Sigmoid colon (tissue), 7 donors: ENCODE measurements at places on chromosomes 12 and 14. TPM values are rescaled to one million over a fixed set of nuclear protein-coding genes. Genes with fewer than 3 reads are reported as not detected.

- no peaks in the 10 kb centered on the region for H3K36me3 ChIP-seq
- no peak overlapping the region for H3K4me3 ChIP-seq
- H3K4me1 ChIP-seq, result no peaks in the 10 kb centered on the region
- no peak for DNase-seq
- no peaks in the 10 kb centered on the region for H3K27me3 ChIP-seq
- H3K27ac ChIP-seq, result no peak overlapping the region
These were observed 25.2 kb downstream of the NGB start for GRCh38 chr14:77245820-77246219.

GRIN2B gene
- total RNA-seq, result under 0.01 TPM

TAS2R46 gene
- 3.8 TPM for total RNA-seq

DNA sequence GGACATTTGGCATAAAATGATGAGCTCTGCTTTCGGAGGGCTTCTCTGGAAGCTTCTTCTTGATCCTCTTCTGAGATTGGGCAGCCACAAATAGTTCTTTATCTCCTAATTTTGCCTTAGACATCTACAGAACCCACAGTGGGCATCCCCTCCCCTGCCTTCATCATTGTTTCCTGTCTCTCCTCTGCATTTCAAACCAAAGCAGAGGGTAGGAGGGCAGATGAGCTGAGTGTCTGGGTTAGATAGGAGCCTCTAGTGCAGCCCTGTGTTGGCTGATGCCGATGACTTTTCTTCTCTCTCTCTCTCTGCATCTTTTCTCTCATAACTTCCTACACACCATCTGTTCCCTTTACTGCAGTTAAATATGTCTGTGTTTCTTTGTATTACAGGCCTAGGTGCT is 8.5 kb upstream of the IL26 start:
- no peak for DNase-seq
- H3K4me1 ChIP-seq, result peaks cover 15% of the 10 kb centered on the region
- no peak overlapping the region for H3K27ac ChIP-seq
- H3K4me3 ChIP-seq, result no peak overlapping the region

DNA sequence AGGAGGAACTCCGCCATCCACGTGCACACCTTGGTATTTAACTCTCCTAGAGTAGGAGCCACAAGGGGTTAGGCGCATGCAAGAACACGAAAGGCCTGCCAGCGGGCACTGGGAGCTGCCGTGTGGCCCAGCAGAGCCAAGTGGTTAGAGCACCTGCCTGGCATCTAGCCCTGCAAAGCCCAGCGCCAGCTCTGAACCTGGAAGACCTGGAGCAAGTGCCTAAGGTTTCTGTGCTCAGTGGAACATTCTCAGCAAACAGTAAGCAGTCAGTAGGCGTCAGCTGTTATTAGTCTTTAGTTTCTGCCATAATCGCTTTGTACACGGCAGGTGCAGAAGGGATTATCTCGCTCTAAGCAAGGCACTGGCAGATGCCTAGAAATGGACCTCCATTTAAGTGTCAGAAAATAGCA is 55.4 kb downstream of the SETD3 start:
- DNase-seq, result no peak
- H3K27me3 ChIP-seq, result no peaks in the 10 kb centered on the region
- no peak overlapping the region for H3K27ac ChIP-seq

RBM19 gene
- total RNA-seq, result 22.2 TPM

DNA sequence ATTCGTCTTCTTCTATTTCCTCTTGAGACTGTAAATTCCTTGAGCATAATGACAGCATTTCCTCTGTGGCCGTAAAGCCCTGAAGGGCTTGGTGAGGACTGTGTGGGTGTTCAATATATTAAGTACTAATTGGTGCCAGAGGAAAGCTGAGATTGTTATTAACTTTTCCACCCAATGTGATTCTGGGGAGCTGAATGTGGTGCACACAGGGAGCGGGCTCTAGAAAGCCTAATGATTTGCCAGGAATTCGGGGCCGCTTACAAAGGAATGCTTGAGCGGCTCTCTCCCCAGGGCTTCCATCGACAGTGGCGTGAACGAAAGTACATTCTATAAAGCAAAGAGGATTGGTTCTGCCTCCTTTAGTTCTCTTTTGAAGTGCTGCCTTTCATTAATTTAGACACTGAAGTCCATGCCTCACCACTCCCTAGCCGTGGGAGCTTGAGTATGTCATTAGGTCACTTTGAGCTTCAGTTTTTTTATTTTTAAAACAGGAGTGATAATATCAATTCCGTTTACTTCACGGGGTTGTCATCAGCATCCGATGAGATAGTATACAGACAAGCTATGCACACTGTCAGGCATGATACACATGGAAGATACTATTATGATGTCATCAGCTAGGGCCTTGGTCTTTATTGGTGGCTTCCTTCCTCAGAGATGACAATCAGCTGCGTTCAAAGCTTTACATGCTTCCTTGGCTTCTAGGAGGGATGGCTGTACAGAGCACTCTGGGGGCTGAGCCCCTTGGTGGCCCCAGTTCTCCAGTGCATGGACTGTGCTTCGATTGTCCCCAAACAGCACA is 11.0 kb upstream of the GSG1 start:
- H3K27me3 ChIP-seq, result no peaks in the 10 kb centered on the region
- no peaks in the 10 kb centered on the region for H3K36me3 ChIP-seq
- no peaks in the 10 kb centered on the region for H3K4me1 ChIP-seq

DNA sequence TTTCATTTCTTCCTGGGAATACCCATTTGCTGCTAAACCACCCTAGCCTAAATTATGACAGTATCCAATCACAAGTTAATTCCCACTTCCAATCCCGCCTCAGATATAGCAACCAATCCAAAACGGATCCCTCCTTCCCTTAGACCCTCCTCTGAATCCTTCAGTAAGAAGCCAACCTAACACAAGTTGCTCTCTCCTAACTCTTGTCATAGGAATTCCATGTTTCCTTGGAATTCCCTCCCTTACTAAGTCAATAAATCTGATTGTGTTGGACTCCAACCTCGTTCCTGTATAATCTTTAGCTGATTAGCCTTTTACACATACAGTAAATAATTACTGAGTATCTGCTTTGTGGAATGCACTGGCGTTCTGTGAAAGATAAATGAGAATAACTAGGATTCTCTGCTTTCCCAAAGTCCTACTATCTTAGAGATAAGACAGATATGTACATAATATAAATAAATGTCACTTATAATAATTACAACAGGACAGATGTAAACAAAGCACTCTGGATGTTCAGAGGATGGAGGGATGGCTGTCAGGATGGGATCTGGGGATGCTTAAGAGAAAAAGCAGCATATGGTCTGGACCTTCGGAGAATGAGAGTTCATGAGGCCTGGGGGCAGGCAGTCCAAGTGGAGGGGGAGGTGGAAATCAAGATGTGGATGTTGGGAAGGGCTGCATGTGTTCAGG is 185.8 kb upstream of the SOX5 start:
- H3K36me3 ChIP-seq, result no peaks in the 10 kb centered on the region
- H3K4me1 ChIP-seq, result no peaks in the 10 kb centered on the region
- no peak for DNase-seq
- no peak overlapping the region for H3K27ac ChIP-seq
- no peak overlapping the region for H3K4me3 ChIP-seq
- no peaks in the 10 kb centered on the region for H3K27me3 ChIP-seq

GRCh38 chr12:124713041-124713435 is 145.6 kb upstream of the NCOR2 start:
- H3K27ac ChIP-seq, result peak overlapping the region; percentile 85
- peak; percentile 88 for DNase-seq
- no peaks in the 10 kb centered on the region for H3K27me3 ChIP-seq
- no peaks in the 10 kb centered on the region for H3K36me3 ChIP-seq
- no peak overlapping the region for H3K4me3 ChIP-seq
- peaks cover 27% of the 10 kb centered on the region for H3K4me1 ChIP-seq

- H3K27me3 ChIP-seq, result no peaks in the 10 kb centered on the region
- no peak for DNase-seq
- H3K4me3 ChIP-seq, result no peak overlapping the region
- no peaks in the 10 kb centered on the region for H3K36me3 ChIP-seq
- H3K4me1 ChIP-seq, result no peaks in the 10 kb centered on the region
- H3K27ac ChIP-seq, result peak overlapping the region; percentile 27
These were observed 8.9 kb upstream of the C14orf132 start for GRCh38 chr14:96030108-96030760.

TSPAN11 gene
- 11.1 TPM for total RNA-seq

DNA sequence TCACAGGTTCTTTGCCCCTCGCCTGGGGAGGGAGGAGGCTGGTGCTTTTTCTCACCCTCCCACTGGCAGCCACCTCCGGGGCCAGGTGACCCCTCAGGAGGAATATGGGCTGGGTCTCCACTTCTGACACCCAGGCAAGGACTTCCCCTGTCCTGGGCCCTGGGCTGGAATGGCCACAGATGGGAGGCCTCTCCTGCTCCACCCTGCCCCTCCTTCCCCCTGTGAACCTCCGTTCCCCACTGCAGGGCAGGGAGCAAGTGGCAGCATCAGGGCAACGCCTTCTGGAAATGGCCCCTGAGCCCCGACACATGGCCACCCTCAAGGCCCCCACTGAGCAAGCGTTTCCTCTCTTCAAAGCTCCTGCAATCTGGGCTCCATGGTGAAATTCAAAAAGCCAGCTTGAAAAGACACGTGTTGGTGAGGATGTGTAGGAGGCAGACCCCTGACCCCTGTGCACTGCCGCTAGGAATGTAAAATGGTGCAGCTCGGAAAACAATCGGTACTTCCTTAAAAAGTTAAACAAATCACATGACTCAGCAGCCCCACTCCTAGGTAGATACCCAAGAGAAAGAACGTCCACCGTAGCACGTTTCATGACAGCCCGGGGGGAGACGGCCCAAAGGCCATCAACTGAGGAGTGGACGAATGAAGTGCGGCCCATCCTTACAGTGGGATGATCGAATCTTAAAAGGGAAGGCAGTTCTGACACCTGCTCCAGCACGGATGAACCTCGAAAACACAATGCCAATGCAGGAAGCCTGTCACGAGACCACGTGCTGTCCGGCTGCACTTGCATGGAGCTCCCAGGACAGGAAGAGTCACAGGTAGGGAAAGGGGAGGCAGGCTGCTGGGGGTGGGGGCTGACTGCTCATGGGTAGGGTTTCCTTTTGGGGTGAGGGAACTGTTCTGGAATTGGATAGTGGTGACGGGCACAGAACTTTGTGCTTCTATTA is 11.5 kb downstream of the XRCC3 start:
- H3K27me3 ChIP-seq, result no peaks in the 10 kb centered on the region
- no peak overlapping the region for H3K4me3 ChIP-seq
- H3K27ac ChIP-seq, result no peak overlapping the region
- peaks cover 11% of the 10 kb centered on the region for H3K4me1 ChIP-seq
- peaks cover 2% of the 10 kb centered on the region for H3K36me3 ChIP-seq
- no peak for DNase-seq

DNA sequence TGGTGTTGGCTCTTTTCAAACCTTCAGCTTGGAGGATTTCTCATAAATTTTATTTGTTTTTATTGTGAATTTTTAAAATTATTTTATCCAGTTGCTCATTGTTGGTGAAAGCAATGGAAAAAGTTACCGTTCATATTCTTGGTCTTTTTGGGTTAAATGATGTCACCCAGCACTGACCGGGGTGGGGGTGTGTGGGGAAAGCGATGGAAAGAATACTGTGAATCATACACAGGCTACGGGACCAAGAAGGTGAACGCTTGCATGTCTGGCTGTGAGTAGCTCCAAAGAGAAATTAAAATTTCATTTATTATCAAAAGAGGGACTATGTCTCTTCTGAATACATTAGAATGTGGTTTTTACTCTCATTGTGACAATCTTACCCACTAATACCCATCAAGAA is 430.1 kb downstream of the AEBP2 start:
- peaks cover 6% of the 10 kb centered on the region for H3K4me1 ChIP-seq
- no peak overlapping the region for H3K27ac ChIP-seq
- no peak overlapping the region for H3K4me3 ChIP-seq
- no peak for DNase-seq
- no peaks in the 10 kb centered on the region for H3K27me3 ChIP-seq
- H3K36me3 ChIP-seq, result no peaks in the 10 kb centered on the region

GRCh38 chr14:102606296-102606695 is 13.8 kb downstream of the RCOR1 start:
- H3K27ac ChIP-seq, result no peak overlapping the region
- DNase-seq, result no peak
- H3K27me3 ChIP-seq, result no peaks in the 10 kb centered on the region
- H3K36me3 ChIP-seq, result no peaks in the 10 kb centered on the region
- H3K4me1 ChIP-seq, result peaks cover 49% of the 10 kb centered on the region

TTC9 gene
- 0.81 TPM for total RNA-seq

LRRC10 gene
- total RNA-seq, result not detected

- no peaks in the 10 kb centered on the region for H3K27me3 ChIP-seq
- H3K27ac ChIP-seq, result peak overlapping the region; percentile 58
- peaks cover 23% of the 10 kb centered on the region for H3K4me1 ChIP-seq
- peaks cover 68% of the 10 kb centered on the region for H3K36me3 ChIP-seq
These were observed 25.6 kb downstream of the ALDH2 start for GRCh38 chr12:111792155-111792855.

SLC8A3 gene
- 0.36 TPM for total RNA-seq

SLC25A21 gene
- total RNA-seq, result 1.2 TPM

KLRB1 gene
- 1.5 TPM for total RNA-seq

CCDC177 gene
- not detected for total RNA-seq

DNA sequence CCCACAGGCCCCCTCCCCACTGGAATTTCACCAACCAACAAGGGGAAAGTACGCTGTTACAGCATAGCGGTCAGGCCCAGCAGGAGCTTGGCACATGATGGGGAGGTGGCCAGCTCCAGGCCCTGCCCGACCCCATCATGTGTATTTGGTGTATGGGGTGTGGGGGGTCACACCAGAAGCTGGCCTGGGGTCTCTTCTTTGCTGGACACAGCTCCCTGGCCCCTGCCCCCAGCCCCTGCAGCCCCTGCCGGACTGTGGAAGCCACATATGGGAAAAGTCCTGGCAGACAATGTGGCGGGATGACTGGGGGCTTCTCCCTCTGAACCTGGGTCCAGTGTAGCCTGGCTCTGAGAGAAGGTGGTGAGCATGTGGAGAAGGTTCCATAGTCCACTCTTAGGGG is 12.4 kb downstream of the NGB start:
- no peak overlapping the region for H3K27ac ChIP-seq
- no peaks in the 10 kb centered on the region for H3K36me3 ChIP-seq
- DNase-seq, result no peak
- H3K4me3 ChIP-seq, result no peak overlapping the region
- no peaks in the 10 kb centered on the region for H3K4me1 ChIP-seq

DNA sequence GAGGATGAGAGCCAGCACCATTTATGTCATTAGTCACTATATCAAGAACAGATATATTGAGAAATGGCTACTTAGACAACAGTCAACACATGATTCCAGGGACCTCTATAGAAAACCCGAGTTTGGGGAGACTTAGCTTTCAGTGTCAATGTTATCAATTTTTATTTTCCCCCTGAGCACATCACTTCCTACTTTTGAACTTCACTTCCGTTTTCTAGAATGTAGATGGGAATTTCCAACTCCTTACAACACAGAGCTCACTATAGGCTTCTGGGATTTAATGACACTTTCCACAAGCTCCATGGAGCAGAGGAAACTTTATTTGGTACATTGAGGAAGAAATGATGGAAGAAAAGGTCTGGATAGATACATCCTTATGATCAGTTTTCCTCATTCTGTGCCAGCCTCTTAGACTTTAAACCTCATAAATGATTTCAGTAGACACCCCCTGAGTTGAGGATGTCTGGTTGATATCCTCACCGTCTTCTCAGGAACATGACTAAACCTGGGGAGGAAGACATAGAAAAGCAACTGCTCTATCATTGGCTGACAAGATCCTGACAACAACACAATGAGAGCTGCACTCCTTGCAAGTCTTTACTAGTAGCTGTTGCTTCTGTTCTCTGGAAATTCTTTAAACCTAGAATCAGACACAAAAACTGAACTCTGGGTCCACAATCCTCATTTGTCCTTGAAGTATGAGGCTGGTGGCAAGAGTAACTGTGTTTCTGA is 449.4 kb upstream of the OR4E1 start:
- H3K27me3 ChIP-seq, result no peaks in the 10 kb centered on the region
- no peak overlapping the region for H3K4me3 ChIP-seq
- peaks cover 13% of the 10 kb centered on the region for H3K4me1 ChIP-seq
- no peak for DNase-seq
- no peak overlapping the region for H3K27ac ChIP-seq
- H3K36me3 ChIP-seq, result no peaks in the 10 kb centered on the region
